ENCODE measurements at places on chromosomes 1 and 21. TPM values are rescaled to one million over a fixed set of nuclear protein-coding genes. Genes with fewer than 3 reads are reported as not detected.

The CDC42 gene
- 119 TPM for total RNA-seq

DNA sequence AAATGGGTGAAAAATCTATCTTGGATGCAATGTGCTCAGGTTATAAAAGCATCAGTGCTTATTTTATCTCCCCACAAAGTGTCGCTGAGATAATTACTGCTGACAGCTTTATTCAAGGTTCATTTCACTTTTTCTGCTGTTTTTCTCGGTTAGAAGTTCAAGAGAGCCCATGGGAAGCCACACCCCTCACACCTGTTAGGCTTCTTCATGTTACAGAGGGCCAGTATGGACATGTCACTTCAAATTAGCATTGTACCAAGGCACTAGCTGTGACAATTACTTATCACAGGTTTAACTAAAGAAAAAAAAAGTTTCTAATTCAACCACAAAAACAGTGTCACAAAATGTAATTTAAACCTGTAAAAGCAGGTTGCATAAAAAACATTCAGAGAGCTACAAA is 187.3 kb upstream of the DMRTA2 start:
- DNase-seq, result no peak

DNA sequence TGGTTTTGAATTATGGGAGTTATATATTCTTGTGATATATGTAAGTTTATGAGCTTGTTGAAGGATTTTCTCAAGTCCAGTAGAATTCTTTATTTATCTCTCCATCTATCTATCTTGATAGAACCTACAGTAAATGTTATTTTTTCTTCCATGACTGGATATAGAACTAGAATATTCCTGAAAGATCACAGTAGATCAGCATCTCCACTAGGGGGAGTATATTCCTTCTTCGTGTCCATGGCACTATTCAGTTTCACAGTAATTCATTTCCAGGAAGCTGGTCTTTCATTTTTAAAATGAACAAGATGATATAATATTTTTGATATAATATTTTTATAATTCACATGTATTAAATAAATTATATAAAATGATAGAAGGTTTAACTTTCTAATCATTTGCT is 18.8 kb downstream of the TMPRSS15 start:
- no peak for DNase-seq

DNA sequence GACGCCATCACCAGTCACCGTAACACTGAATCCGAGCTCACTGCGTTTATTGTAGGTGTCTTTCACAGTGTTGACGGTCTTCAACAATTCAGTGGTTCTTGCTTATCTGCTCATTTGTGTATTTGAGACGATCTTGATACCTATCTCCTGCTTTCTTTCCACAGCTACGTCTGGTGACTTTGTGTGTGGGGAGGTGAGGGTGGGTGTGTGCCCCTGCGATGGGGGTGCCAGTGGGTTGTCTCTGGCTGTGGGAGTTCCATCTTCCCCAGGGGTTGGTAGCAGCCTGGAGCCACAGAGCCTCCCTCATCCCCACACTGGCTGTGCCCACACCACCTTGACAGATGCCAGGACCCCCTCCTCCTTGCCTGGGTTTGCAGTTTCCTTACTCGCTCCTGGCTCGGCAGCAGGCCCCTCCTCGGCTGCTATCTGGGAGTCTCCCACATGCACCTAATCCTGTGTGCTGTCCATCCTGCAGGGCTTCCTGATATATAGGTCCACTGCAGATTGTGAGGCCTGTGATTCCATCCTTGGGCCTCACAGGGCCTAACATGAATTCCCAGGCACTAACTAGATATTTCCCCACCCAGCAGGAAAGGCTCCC is 6.3 kb upstream of the PARP1 start:
- DNase-seq, result no peak

DNA sequence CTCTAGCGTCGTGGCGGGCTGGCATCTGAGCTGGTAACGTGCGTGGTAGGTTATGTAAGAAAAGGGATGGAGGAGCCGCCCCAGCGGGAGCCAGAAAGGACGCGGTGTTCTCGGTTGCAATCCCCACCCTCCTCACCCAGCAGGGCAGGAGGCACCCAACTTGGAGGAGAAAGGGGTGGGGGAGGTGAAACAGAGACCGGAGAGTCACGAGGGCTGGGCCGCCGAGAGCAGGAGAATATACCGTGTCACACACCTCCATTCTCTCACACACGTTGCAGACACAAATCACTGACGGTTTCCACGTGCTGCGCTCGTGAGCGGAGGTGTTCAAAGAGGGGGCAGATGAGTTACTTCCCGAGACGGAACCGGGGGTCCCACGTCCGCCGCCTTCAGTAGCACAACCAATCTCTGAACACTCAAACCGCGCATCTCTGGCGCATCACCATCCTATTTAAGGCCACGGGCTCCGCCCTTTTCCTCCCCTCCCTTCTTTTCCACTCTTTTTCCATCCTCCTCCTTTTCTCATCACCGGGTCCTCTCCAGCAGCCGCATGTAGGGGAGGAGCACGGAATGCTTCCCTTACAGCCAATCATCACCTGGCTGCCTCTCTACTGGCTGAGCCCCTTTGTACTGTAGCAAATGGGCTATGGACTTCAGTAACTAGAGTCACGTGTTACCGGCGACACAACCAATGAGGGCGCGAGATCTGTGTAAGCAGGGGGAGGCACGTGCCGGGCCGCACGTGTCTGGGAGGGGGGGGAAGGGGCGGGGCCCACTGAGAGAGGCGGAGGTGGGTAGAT is at the start of gene CIART:
TSS of gene CIART (plus strand) at position 797 of the 800 bp plus-strand sequence. CDS start 714 bp downstream, outside the sequence.
- DNase-seq, result peak; percentile 92

The OR2T29 gene
- not detected for total RNA-seq

The AK5 gene
- total RNA-seq, result 0.30 TPM

DNA sequence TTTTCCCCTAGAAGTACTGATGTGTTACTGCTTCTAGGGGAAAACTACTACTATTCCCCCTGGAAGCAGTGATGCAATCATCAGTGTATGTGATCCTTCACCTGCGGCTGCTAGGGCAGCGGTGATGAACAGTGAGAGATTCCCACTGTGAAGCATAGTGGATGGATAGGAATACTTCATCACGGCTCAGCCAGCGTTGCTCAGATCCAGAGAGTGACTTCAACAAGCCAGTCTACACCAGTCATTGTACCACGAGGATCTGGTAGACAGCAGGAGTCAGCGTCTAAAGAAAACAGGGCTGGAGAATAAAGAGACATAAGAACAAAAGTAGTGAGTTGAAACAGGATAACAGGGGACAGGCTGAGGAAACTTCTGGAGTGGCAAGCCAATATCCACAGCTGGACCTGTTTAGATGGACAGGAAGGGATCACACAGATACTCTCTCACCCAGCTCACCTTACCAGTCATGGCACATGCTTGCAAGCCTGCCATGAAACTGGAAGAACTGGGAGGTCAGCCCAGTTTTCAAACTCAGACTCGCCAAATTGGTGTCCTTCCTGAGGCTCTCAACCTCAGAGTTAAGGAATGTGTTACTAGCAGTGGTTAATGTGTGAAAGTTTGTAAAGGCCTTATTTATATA is 42.4 kb upstream of the LRRC52 start:
- DNase-seq, result peak; percentile 24

The TRIM67 gene
- not detected for total RNA-seq

DNA sequence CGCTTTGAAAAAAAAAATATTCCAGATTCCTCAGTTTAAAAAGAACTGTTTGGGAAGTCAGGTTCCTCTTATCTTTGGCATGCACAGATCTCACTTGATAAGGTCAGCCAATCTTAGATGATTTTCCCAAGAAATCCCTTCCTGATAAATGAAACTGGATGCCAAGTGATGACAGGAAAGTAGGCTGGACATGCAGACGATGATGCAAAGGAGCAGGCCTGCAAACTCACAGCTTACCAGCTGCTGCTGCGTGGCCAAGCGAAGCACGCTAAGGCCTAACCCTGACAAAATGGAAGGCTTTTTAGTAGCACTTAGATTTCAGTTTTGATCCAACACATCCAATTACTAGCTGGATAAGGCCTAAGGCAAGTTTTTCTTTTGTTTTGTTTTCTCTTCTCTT is 10.1 kb downstream of the TADA1 start:
- no peak for DNase-seq

DNA sequence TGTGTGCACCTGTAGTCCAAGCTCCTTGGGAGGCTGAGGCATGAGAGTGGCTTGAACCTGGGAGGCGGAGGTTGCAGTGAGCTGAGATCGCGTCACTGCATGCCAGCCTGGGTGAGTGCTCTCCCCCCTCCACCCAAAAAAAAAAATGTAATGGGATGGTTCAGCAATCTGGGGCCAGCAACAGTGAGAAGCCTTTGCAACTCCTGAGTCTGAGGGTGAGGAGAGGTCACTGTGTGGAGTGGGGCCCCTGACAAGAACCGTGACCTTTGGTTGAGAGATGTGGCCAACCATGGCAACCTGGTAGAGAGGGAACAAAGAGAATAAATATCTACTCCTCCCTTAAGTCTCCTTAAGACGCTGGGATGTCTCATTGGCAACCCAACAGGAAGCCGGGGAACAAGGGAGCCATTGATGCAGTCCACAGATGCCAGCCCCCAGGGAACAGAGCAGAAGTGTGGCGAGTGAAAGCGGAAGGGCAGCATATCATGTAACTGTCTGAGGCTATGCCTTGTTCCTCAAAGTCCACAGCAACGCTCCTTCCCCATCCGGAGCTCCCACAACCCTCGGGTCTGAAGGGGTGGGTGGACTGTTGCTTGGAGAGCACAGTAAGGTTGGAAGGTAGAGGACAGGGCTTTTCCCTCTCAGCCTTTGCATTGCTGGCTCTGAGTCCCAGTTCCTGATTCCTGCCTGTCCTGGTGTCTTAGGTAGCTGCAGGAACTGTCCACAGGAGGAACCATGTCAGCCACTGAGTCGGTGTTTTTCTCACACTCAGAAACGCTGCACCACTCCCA is 8.3 kb downstream of the TRNP1 start:
- DNase-seq, result peak; percentile 64

The MTARC2 gene
- total RNA-seq, result 9.8 TPM

- DNase-seq, result peak; percentile 52
Observed at GRCh38 chr1:1206376-1206965, at the start of gene TNFRSF18. TSS of gene TNFRSF18 (minus strand) at chr1:1206592. CDS start at chr1:1206571, 21 bp downstream.

Measured in psoas muscle (tissue), 8 donors.